Panc1 (cell line): ENCODE measurements at places on chromosomes 1 and 21. TPM values are rescaled to one million over a fixed set of nuclear protein-coding genes. Genes with fewer than 3 reads are reported as not detected.

BEND5 gene
- not detected for total RNA-seq

KIF26B gene
- 0.33 TPM for total RNA-seq

DNA sequence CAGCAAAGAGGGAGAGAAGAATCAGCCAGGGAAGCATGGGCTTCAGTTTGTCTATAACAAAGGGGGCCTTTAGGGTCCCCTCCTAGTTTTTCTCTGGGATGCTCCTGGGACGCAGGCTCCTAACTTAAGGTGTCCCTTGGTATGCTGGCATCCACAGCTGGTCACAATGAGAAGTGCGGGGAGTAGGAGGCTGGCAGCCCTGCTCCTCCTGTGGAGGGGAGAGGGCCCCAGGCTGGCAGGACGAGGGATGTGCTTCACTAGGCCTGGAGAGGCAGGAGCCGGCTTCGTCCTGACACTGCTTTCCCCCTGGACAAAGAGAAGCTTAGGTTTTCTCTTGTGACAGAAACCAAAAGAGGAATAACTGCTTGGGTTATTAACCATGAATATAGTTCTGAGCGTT, 67.6 kb downstream of the NENF start:
- H3K36me3 ChIP-seq = no peaks in the 10 kb centered on the region
- H3K4me1 ChIP-seq = no peaks in the 10 kb centered on the region
- no peak overlapping the region for H3K4me3 ChIP-seq
- no peak overlapping the region for H3K27ac ChIP-seq

AIDA gene
- 73.1 TPM for total RNA-seq

PRAMEF1 gene
- not detected for total RNA-seq

DNA sequence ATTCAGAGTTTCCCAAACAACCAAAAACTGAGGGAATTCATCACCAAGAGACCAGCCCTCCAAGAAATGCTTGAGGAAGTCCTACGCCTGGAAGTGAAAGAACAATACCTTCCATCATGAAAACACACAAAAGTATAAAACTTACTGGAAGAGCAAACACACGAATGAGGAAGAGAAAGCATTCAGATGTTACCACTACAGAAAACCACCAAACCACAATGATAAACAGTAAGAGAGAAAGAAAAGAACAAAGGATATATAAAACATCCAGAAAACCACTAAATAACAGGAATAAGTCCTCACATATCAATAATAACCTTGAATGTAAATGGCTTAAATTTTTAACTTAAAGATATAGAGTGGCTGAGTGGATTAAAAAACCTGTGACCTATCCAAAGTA, 58.5 kb upstream of the BCL10 start:
- H3K27ac ChIP-seq = 0 out of 2 replicates have a peak overlapping the region, but pooled peaks have one; percentile 5
- H3K4me1 ChIP-seq = peaks cover 29% of the 10 kb centered on the region
- H3K4me3 ChIP-seq = no peak overlapping the region
- DNase-seq = no peak
- H3K27me3 ChIP-seq = no peaks in the 10 kb centered on the region

DNA sequence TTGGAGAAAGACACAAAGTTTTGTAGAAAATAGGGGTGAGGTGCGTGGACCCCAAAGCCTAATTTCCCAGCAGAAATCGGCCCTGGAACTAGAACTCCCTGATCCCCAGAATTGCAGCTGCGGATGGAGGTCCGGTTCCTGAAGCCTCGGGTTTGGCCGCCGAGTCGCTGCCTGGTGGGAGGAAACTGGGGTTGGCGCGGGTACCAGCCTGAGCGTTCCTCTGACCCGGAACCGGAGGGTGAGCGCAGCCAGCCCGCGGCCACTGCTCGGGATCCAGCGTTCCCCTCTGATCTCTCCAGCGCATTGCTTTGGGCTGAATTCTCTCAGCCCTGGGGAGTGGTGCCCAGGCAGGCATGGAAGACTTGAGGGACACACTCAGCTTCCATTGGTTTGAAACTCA, 1.6 kb downstream of the ST6GALNAC5 start:
- no peak for DNase-seq
- no peak overlapping the region for H3K4me3 ChIP-seq
- no peaks in the 10 kb centered on the region for H3K36me3 ChIP-seq
- peaks cover 2% of the 10 kb centered on the region; the same call in 1 of the 2 replicates for H3K27me3 ChIP-seq

DNA sequence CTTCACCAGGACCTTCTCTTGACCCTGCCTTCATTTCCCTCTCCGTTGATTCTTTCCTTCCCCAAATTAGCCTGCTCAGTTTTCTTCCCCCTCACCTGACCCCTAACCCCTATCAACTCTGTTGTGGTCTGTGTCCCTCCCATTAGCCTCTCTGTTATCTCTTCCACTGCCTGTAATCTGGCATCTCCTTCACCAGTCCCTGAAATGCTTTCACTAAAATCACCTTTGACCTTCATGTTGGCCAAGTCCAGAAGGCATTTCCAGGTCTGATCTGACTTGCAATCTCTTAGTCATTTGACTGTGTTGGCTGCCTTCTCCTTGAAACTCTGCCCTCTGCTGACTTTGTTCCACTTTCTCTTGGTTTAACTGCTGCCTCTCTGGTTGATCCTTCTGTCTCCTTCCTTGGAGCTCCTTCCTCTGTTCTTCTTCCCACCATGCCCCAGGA, 28.2 kb downstream of the ATP8B2 start:
- peaks cover 15% of the 10 kb centered on the region for H3K4me1 ChIP-seq
- DNase-seq = no peak
- H3K36me3 ChIP-seq = no peaks in the 10 kb centered on the region
- no peaks in the 10 kb centered on the region for H3K27me3 ChIP-seq
- 0 out of 2 replicates have a peak overlapping the region, but pooled peaks have one; percentile 74 for H3K27ac ChIP-seq

- H3K4me3 ChIP-seq = no peak overlapping the region
- H3K27me3 ChIP-seq = no peaks in the 10 kb centered on the region; the same call in 1 of the 2 replicates
- no peaks in the 10 kb centered on the region for H3K4me1 ChIP-seq
- no peaks in the 10 kb centered on the region for H3K36me3 ChIP-seq
- no peak for DNase-seq
- no peak overlapping the region for H3K27ac ChIP-seq
These were observed 143.5 kb downstream of the SLC30A10 start for GRCh38 chr1:219784660-219785381.

CAPN8 gene
- total RNA-seq = 0.28 TPM

GRCh38 chr1:39104158-39105060, 78.3 kb downstream of the NDUFS5 start:
- peak overlapping the region; percentile 99 for H3K27ac ChIP-seq
- peaks cover 36% of the 10 kb centered on the region for H3K4me1 ChIP-seq
- no peaks in the 10 kb centered on the region for H3K36me3 ChIP-seq
- H3K27me3 ChIP-seq = no peaks in the 10 kb centered on the region
- DNase-seq = no peak

DNA sequence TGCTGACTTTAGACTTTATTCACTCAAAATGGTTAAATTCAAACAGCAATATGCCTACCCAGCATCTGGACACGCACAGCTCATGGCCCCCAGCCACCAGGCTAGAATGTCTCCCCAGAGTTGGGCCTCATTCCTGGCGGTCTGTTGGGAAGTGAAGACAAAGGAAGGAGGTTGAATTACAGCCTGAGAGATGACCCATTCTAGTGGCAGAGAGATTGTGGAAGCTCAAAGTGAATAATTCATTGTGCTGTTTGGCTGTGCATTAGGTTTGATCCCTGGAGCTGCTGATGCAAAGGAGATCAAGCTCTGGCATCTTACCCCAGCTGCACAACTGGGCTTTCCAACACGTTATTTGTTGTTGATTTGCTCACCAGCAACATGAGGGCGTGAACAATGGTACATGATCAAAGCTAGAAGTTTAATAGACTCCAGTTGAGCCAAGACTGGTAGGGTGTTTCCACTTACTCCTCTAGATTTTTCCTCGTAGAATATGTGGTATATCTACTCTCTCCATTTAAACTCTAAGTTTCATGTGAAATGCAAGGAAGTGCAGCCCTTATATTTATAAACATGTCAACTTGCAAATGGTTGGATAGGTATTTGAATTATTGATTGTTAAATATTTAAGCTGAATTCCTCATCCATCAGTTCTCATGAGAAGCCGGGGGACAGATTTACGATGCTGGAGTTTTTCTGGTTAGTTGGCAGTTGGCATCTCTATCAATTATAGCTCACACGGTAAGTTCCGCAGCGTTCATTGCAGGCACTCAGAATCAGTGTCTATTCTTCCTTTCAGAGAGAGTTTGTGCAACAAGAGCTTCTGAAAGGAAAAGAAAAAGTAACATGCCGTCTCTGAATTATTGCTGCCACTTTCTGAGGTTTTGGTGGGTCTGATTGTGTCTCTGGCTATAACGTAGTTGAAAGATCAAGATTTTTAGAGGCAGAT, 222.7 kb downstream of the TM2D1 start:
- no peak for DNase-seq
- no peaks in the 10 kb centered on the region for H3K36me3 ChIP-seq
- H3K4me1 ChIP-seq = no peaks in the 10 kb centered on the region
- H3K4me3 ChIP-seq = no peak overlapping the region
- H3K27me3 ChIP-seq = no peaks in the 10 kb centered on the region
- no peak overlapping the region for H3K27ac ChIP-seq

DNA sequence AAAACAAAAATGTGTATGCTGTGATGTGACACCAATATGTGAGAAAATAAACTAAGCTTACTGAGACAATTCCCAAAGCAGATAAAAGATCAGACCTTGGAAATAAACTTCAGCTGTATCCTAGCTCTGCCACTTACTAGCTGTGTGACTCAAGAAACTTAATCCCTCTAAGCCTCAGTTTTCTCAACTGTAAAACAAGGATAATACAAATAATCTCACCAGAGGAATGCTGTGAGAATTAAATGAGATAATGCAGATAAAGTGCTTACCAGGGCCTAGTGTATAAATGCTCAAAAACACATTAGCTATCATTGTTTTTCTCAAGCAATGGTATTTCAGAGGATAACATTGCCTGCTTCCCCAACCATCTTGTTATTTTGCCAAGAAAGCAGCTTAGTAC, 2.1 kb downstream of the HEATR1 start:
- no peaks in the 10 kb centered on the region for H3K27me3 ChIP-seq
- H3K36me3 ChIP-seq = peaks cover 18% of the 10 kb centered on the region
- H3K27ac ChIP-seq = no peak overlapping the region
- H3K4me1 ChIP-seq = peaks cover 8% of the 10 kb centered on the region; the same call in 1 of the 2 replicates
- DNase-seq = no peak
- H3K4me3 ChIP-seq = no peak overlapping the region

OLIG1 gene
- 0.21 TPM for total RNA-seq

SNAPIN gene
- total RNA-seq = 46.8 TPM

DNA sequence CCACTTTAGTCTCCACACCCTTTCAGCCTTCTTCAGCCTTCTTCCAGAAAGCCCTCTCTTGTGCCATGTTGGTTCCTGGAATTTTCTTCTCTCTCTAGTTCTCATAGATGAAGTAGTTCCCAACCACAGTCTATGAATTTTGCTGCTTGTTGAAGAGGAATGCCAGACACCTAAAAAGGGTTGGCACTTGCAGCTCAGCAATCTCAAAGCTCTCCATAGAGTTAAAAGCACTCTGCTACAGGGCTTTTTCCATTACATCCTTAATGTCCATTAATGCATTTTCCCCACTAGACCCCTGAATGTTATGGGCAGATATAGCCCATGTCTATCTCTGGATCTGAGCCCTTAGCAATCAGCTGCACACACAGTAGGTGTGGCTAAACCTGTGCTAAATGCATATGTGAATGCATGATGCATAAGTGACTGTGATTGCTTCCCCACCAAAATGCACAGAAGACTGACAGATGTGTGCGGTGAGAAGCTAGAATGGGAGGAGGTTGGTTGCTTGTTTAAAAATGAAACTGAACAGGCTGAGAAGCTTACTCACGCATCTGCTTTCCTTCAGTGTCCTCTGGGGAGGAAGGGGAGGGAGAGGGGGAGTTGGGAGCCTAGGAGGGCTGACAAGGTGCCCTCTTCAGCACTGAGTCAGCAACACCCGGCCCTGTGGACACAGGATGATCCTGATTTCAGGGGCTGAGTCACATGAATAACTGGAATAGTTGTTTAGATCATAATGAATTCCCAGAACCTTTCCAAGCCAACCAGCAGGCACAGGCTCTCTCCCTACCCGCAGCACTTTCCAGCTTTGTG, 146.1 kb upstream of the FGGY start:
- DNase-seq = peak; percentile 91
- no peaks in the 10 kb centered on the region for H3K27me3 ChIP-seq
- H3K36me3 ChIP-seq = no peaks in the 10 kb centered on the region
- H3K4me1 ChIP-seq = peaks cover 32% of the 10 kb centered on the region
- peak overlapping the region; percentile 80 for H3K27ac ChIP-seq
- peak overlapping the region; percentile 3; the same call in 1 of the 2 replicates for H3K4me3 ChIP-seq

IL22RA1 gene
- total RNA-seq = 1.1 TPM

DNA sequence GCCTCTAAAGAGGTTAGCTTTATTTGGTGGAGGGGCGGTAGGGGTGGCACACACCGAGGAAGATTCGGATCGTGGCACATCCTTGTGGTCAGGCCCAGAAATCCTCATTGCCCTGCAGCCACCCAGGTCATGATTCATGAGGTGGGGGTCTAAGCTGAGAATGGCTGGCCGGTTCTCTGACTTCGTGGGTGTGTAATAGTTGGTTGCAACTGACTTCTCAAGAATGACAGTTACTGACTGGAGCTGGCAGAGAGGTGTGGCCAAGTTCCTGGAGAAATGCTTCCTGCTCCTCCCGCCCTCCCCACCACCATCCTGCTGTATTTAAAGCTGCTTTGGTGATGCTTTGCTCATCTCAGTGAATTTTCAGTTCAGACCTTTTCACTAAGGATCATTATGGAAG, 198.6 kb downstream of the KIF26B start:
- H3K27ac ChIP-seq = no peak overlapping the region
- no peaks in the 10 kb centered on the region for H3K4me1 ChIP-seq
- no peak overlapping the region for H3K4me3 ChIP-seq
- no peaks in the 10 kb centered on the region for H3K36me3 ChIP-seq
- no peak for DNase-seq

DNA sequence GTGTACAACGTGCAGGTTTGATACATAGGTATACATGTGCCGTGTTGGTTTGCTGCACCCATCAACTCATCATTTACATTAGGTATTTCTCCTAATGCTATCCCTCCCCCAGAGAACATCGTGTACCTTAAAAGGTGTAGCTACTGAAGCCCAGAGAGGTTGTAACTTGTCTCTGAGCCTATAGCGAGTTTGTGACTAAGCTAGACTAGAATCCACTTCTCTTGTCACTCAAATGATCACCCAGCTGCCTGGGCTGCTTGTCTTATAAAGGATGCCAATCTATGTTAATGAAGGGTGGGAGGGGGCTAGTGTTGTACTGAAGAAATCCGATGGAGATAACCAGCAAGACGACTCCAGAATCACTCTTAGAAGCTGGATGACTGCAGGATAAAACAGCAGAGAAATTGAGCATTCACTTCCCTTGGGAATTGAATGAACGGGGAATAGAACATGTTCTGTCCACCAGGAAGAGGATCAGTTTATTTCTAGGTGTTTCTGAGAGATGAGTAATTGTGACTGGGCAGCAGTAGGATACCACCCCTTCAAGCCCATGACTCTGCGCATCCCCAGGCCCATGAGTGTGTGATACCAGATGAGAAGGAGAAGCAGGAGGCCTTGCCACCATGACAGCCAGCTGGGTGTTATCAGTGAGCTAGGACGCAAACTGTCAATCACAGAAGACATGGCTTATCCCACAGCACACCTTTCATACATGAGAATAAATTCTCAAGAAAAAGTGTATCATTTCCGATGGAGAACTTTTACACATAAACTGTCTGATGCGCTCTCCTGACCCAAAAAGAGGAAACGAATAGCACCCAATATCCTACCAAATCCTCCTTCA, 390.4 kb downstream of the NTNG1 start:
- no peaks in the 10 kb centered on the region for H3K27me3 ChIP-seq
- H3K4me1 ChIP-seq = no peaks in the 10 kb centered on the region
- DNase-seq = no peak
- no peaks in the 10 kb centered on the region for H3K36me3 ChIP-seq
- no peak overlapping the region for H3K27ac ChIP-seq
- H3K4me3 ChIP-seq = no peak overlapping the region
